ENCODE measurements at places on chromosomes 5 and 9.

DNA sequence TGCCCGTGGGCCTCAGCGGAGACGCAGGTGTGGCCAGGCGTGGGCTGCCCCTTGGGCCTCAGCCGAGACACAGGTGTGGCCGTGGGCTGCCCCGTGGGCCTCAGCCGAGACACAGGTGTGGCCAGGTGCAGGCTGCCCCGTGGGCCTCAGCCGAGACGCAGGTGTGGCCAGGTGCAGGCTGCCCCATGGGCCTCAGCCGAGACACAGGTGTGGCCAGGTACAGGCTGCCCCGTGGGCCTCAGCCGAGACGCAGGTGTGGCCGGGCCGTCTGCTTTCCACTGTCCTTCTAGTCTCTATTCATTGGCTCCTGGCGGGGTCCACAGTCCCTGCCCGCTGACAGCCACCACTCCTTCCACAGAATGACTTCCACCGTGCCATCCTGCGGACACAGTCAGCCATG is 56.1 kb downstream of the KCNT1 start:
- DNase-seq = no peak
- no peaks in the 10 kb centered on the region for H3K36me3 ChIP-seq
- no peaks in the 10 kb centered on the region for H3K4me1 ChIP-seq
- no peak overlapping the region for H3K4me3 ChIP-seq
- no peaks in the 10 kb centered on the region for H3K27me3 ChIP-seq
- H3K27ac ChIP-seq = no peak overlapping the region

DNA sequence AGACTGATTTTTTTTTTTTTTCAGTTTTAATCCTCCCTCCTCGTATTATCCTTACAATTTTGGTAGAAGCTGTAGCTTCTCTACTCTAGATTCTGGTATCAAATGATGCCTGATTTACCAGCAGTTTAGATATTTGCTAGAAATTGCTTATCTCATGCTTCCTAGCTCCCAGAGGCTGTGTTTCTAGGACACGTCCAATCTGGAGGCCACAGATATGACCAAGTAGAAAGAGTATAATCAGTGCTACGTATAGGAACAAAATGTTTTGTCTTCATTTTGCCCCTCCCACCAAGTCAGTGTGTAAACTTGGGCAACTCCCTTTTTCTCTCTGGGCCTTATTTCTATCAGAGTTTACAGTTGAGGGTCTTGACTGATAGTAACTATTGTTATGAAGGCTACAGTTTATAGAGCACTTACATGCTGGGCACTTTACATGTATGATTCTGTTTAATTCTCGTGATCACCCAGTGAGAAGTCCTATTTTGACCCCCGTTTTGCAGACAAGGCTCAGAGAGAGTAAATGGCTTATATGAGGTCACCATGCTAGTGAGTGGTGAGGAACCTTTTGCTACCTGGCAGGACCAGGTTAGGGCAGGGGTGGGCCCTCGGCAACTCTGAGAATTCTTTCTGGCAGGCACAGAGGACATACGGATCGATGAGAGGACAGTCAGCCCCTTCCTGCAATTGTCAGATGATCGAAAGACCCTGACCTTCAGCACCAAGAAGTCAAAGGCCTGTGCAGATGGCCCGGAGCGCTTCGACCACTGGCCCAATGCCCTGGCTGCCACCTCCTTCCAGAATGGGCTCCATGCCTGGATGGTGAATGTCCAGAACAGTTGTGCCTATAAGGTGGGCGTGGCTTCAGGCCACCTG is 7.6 kb downstream of the HDHD3 start:
- H3K27me3 ChIP-seq = no peaks in the 10 kb centered on the region
- H3K4me3 ChIP-seq = no peak overlapping the region
- H3K27ac ChIP-seq = no peak overlapping the region
- H3K36me3 ChIP-seq = no peaks in the 10 kb centered on the region
- DNase-seq = no peak

- H3K36me3 ChIP-seq = no peaks in the 10 kb centered on the region
- no peak overlapping the region for H3K4me3 ChIP-seq
- no peak overlapping the region for H3K27ac ChIP-seq
- DNase-seq = no peak
- H3K27me3 ChIP-seq = no peaks in the 10 kb centered on the region
Measured at GRCh38 chr9:136931611-136932130, 12.9 kb downstream of the FBXW5 start.

DNA sequence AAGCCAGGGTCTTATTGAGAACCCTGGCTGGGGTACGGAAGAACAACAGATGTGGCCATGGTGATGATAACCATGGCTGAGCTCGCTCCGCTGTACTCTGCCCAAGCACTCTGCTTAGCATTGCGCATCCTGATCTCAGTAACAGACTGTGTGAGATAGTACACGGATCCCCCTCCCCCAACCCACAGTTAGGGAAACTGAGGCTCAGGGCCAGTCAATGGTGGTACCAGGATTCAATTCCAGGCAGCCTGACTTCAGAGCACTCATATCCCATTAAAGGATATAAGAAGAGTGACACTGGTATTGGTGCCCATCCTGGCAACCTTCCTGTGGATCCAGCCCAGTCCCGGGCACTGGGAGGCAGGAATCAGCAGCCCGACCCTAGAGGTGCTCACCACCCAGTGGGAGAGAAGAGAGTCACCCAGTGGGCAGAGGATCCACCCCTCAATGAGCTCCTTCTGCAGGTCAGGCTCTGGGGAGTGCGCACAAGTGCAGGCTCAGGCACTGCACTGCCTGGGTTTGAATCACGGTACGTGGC is 26.5 kb upstream of the KIF12 start:
- no peak overlapping the region for H3K27ac ChIP-seq
- no peaks in the 10 kb centered on the region for H3K36me3 ChIP-seq
- H3K4me1 ChIP-seq = no peaks in the 10 kb centered on the region
- no peak for DNase-seq
- H3K4me3 ChIP-seq = no peak overlapping the region

DNA sequence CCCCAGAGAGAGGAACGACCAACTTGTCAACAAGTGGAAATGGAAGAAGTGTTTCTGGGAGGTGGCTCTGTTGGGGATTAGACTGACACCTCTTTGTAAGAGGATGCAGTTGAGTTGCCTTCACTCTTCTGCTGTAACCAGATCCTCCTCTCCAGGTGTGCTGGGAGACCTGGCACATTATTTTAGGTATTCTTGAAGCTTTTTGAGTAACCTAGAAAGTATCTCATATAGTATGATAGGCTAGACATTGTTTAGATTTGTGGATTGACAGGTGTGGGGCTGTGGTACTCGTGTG is 21.6 kb downstream of the SNX30 start:
- H3K36me3 ChIP-seq = no peaks in the 10 kb centered on the region
- H3K4me1 ChIP-seq = no peaks in the 10 kb centered on the region
- no peak for DNase-seq
- H3K4me3 ChIP-seq = no peak overlapping the region
- H3K27ac ChIP-seq = no peak overlapping the region
- no peaks in the 10 kb centered on the region for H3K27me3 ChIP-seq

DNA sequence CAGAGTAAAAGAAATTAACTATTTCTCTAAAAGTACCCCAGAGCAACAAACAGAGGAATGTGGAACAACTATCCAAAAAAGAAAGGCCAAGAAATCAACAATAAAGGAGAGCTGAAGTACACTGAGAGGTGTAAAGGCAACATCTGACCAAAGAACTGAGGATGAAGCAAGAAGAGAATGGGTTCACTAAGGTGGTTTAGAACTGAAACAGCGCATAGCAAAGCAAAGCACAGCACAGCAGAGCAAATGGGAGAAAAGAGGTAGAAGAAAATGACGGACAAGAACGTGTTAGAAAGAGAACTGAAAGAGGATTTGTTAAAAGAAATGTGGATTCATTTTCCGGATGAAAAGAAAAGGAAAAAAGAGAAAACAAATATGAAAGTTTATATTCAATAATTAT is 25.8 kb downstream of the RFX3 start:
- H3K27me3 ChIP-seq = no peaks in the 10 kb centered on the region
- DNase-seq = no peak
- H3K4me3 ChIP-seq = no peak overlapping the region
- no peaks in the 10 kb centered on the region for H3K4me1 ChIP-seq

- H3K4me3 ChIP-seq = no peak overlapping the region
- no peak overlapping the region for H3K27ac ChIP-seq
- H3K27me3 ChIP-seq = no peaks in the 10 kb centered on the region
- no peak for DNase-seq
- no peaks in the 10 kb centered on the region for H3K36me3 ChIP-seq
Measured at GRCh38 chr5:125528881-125529280, 782.4 kb upstream of the ZNF608 start.

GRCh38 chr9:91907484-91908292 is 42.3 kb downstream of the ROR2 start:
- H3K36me3 ChIP-seq = no peaks in the 10 kb centered on the region
- H3K4me1 ChIP-seq = peaks cover 9% of the 10 kb centered on the region
- no peak for DNase-seq

GRCh38 chr5:139851558-139851957 is 56.0 kb downstream of the PSD2 start:
- no peak overlapping the region for H3K27ac ChIP-seq
- DNase-seq = no peak
- H3K36me3 ChIP-seq = no peaks in the 10 kb centered on the region
- no peak overlapping the region for H3K4me3 ChIP-seq
- H3K27me3 ChIP-seq = no peaks in the 10 kb centered on the region

- no peak overlapping the region for H3K27ac ChIP-seq
- no peaks in the 10 kb centered on the region for H3K4me1 ChIP-seq
- peak; percentile 4 for DNase-seq
- H3K27me3 ChIP-seq = no peaks in the 10 kb centered on the region
- no peaks in the 10 kb centered on the region for H3K36me3 ChIP-seq
Measured at GRCh38 chr5:136208916-136209315, 16.0 kb upstream of the SMIM32 start.

GRCh38 chr5:136174021-136174659 is 18.8 kb downstream of the SMIM32 start:
- peak; percentile 45 for DNase-seq
- H3K27ac ChIP-seq = no peak overlapping the region
- H3K4me3 ChIP-seq = no peak overlapping the region
- H3K4me1 ChIP-seq = no peaks in the 10 kb centered on the region
- H3K36me3 ChIP-seq = peaks cover 5% of the 10 kb centered on the region

GRCh38 chr5:1495525-1495897 is 28.2 kb downstream of the LPCAT1 start:
- no peaks in the 10 kb centered on the region for H3K27me3 ChIP-seq
- H3K4me3 ChIP-seq = no peak overlapping the region
- H3K27ac ChIP-seq = no peak overlapping the region
- peaks cover 5% of the 10 kb centered on the region for H3K4me1 ChIP-seq
- DNase-seq = no peak

DNA sequence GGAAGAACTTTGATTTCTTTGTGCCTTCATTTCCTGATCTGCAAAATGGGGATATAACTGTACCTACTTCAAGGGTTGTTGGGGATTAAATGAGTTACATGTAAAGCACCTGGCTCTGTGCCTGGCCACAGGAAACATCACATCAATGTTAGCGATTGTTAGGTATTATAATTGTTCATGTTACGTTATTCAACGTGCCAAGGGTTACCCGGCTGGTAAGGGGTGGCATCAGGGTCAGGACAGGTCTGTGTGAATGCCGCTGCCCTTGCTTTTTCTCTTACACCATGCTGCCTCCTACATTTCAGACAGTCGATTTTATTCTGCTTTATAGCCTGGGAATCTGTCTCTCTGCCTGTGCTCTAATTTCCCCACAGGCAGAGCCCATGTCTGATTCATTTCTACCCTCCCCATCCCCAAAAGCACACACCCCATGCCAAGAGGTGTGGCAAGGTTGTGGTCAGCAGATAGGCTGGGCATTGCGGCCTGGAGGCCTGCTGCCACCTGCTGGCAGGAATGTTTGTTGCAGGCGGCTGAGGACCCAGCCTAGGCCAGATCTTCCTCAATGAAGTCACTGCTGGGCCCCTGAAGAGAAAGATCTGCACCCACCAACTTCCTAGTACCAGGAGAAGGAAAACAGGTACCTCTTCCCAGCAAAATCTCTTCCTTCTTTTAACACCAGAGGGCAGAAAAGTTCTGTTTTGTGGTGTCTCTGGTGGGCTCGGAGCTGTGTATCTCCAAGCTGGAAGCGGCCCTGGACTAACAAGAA is 5.3 kb downstream of the ANKS6 start:
- DNase-seq = peak; percentile 92
- no peaks in the 10 kb centered on the region for H3K36me3 ChIP-seq
- no peaks in the 10 kb centered on the region for H3K27me3 ChIP-seq
- peak overlapping the region; percentile 85 for H3K27ac ChIP-seq
- peak overlapping the region; percentile 6 for H3K4me3 ChIP-seq

GRCh38 chr5:33474931-33475499 is 34.2 kb downstream of the TARS1 start:
- no peak overlapping the region for H3K4me3 ChIP-seq
- no peaks in the 10 kb centered on the region for H3K4me1 ChIP-seq
- DNase-seq = no peak
- H3K27me3 ChIP-seq = no peaks in the 10 kb centered on the region

GRCh38 chr9:115157245-115157674 is 39.3 kb upstream of the TNC start:
- DNase-seq = no peak
- H3K36me3 ChIP-seq = no peaks in the 10 kb centered on the region
- no peaks in the 10 kb centered on the region for H3K27me3 ChIP-seq
- no peak overlapping the region for H3K4me3 ChIP-seq
- H3K4me1 ChIP-seq = no peaks in the 10 kb centered on the region

DNA sequence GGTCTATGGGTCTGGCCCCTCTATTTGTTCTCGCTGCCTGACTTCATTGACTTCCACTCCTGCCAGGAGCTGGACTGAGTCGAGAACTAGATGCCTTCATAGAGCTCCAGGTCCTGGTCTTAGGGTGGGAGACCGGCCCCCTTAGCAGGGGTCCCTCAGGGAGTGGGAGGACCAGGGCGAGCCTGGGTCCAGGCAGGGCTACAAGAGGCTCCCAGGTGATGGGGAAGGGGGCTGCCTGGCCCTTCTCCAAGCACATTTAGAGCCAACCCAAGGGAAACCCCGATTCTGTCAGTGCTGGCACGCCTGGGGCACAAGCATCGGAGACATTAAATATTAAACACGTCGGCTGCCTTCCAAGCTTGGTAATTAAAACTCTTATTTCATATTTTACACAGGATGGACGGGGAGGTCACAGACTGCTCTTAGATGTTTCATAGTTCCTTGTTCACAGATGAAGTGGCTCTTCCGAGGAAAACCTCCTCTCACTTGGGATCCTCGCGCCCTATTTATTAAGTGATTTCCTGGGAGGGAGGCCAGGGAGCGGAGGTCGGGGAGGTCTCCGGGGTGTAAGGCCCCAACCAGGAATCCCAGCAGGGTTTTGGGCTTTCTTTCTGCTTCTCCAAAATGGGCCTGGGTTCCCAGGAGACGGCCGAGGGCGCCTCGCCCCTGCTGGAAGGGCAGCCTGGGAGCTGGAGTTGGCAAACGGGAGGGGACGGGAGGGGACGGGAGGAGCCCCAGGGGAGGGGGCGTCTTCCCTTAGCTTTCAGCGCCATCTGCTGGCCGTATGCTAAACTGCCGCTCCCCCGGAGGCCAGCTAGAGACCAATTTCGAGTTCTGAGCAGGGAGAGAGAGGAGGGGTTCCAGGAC is 23.4 kb upstream of the ZBTB43 start:
- H3K4me1 ChIP-seq = no peaks in the 10 kb centered on the region
- DNase-seq = peak; percentile 91
- no peak overlapping the region for H3K27ac ChIP-seq
- no peak overlapping the region for H3K4me3 ChIP-seq

DNA sequence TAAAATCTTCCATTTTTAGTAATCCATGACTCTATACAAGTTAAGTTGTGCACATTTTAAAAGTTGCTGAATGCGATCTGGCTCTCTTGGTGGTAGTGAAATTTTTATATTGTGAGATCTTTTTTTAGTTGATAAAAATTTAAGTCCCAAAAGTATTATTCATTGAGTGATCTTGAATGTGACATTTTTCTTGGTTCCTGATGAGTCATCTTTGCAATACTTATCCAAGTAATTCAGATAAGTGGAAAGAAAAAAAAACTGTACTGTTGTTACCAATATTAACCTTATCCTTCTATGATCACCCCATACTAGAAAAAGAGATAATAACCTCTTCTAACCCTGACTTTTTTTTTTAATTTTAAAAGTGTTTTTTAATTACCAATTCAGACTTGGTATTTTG is 601.3 kb downstream of the PSAT1 start:
- H3K4me1 ChIP-seq = no peaks in the 10 kb centered on the region
- no peaks in the 10 kb centered on the region for H3K27me3 ChIP-seq
- no peak overlapping the region for H3K27ac ChIP-seq
